HCEC 1CT (cell line): ENCODE measurements at places on chromosomes 1 and 21.

GRCh38 chr1:111798580-111798979 is 42.9 kb downstream of the DDX20 start:
- no peak for DNase-seq

DNA sequence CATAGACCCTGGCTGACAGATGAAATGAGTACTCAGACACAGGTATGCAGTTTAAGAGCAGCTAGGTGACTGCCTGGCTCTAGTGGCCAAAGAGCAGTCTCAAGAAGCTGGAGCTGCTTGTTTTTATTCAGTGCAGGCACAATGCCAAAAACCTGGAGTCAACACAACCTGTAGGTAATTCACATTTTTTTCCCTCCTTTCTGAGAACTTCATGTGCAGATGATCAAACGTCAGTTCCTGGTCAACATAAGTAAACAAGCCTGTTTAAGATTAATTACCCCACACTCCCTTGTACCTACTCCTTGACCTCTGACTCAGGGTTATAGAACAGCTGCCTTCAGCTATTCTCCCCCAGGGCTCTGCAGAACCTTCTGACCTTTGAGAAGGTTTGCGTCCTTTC is 17.3 kb upstream of the ACADM start:
- DNase-seq = no peak

DNA sequence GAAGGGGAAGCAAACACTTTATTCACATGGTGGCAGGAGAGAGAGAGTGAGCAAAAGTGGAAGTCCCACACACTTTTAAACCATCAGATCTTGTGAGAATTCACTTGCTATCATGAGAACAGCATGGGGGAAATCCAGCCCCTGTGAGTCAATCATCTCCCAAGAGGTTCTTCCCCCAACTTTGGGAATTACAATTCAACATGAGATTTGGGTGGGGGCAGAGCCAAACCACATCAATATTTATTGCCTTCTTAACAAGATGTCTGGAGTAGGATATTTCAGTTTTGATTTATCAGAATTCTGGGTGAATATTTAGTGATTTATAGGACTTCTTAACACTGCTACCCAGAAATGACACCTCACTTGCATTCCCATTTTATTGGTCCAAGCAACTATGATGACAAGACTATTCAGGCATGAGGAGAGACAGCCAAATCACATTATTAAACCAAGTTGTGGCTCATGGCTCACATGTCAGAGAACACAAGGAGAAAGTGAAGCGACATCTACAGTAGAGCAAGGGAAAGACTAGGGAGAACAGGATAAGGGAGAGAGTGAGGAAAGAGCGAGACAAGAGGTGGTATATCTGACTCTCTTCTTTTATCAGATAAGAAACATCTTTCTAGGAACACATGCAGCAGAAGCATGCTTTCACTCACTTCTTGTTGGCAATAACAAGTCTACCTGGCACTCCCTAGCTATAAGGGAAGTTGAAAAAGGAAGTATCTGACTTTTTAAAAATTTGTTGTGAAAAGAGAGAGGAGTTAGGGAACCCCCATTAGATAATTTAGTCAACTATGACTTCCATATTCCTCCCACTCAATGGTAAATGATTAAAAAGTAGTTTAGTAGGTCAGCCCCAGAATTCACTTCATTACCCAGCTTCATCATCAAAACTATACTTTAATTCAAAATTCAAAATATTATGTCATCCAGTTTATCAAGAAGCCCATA is 36.6 kb upstream of the PTPRC start:
- no peak for DNase-seq

DNA sequence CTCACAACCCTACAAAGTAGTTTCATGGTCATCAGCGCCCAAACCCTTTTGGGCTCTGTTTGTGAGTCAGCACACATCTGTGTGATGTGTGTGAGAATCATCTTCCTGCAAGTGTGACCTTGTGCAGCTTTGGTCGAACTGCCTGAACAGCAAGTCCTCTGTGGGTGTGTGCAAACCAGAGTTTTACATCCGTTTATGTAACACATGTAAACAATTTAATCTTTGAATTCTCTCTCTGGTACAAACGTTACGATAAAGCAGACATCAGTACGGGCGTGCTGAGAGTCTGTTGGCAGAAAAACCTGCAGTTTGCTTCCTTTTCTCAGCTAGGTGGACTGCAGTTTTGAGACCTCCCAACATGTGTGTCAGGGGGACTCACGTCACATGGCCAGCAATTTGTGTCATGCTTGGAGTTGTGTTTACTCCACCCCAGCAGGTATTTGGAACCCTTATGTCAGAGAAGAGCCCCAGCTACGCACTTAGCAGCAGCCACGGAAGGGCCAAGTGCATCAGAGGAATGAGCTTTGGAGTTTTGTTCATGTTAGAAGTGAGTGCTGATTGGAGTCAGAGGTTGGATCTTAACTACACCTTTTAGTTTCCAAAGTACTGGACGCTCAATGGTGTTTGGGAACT is 230.8 kb downstream of the PAPPA2 start:
- DNase-seq = peak; percentile 70

DNA sequence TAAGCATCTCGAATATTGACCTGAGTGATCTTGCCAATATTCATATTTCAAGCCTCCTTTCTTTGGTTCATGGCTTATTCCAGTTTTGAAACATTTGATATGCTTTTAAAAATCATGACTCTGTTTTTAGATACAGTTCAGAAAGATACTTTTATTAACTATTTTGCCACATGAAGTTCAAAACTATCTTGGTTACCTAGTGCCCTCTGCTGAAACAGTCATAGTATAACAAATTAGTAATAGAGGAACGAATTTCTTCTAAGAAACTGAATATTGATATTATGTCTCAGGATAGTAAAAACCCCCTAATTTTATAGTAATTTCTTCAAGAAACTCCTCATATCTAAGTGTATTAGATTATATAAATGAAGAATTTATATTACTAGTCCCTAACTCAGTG is 52.6 kb upstream of the RC3H1 start:
- DNase-seq = peak; percentile 51

GRCh38 chr21:42308161-42308913 is 6.9 kb downstream of the TFF3 start:
- DNase-seq = no peak

GRCh38 chr1:85449356-85449755 is 15.6 kb downstream of the DDAH1 start:
- DNase-seq = no peak

GRCh38 chr1:23624440-23624839 is 65.1 kb upstream of the ID3 start:
- no peak for DNase-seq

DNA sequence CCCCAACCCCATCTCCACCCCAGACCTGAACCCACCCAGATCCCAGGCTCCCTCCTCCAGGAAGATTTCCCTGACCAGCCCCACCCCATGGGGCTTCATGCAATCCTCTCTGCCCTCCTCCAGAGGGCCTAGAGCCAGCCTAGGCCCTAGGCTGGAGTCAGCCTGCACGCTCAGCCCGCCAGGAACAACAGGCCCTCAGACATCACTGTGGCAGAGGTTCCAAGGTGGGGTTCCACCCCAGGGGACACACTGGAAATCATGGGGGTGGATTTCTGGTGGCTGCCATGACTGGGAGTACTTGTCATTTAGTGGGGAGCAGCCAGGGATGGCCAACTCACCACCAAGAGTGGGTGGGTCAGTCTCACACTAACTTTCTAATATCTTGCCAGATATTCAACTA is 122.0 kb downstream of the GLIS1 start:
- peak; percentile 9 for DNase-seq

DNA sequence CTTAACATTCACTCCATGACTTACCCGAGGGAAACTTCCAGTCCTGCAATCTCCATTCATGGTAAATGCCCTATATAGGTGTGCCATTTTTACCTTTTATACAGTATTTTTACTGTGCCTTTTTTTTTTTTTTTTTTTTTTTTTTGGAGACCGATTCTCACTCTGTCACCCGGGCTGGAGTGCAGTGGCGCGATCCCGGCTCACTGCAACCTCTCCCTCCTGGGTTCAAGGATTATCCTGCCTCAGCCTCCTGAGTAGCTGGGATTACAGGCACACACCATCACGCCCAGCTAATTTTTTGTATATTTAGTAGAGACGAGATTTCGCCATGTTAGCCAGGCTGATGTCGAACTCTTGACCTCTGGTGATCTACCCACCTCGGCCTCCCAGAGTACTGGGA is 124.4 kb upstream of the PLPPR4 start:
- no peak for DNase-seq

GRCh38 chr1:91884459-91885212 is 1.3 kb downstream of the TGFBR3 start:
- no peak for DNase-seq

DNA sequence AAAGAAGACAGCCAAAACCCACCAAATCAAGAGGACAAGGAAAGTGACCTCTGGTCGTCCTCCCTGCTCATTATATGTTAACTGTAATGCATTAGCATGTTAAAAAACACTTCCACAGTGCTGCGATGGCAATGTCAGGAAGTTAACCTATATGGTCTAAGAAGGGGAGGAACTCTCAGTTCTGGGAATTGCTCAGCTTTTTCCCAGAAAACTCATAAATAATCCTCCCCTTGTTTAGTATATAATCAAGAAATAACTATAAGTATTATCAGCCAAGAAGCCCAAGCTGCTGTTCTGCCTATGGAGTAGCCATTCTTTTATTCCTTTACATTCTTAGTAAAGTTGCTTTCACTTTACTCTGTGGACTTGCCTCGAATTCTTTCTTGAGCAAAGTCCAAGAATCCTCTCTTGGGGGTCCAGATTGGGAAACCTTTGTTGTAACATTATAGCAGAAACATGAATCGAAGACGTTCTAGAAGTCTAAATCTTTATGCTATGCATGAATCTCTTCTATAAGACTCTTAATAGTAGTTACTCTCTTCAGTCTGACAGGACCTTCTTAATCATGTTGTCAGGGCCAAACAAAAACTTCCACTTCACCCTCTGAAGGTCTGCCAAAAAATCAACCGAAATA is 110.0 kb upstream of the VANGL1 start:
- no peak for DNase-seq

DNA sequence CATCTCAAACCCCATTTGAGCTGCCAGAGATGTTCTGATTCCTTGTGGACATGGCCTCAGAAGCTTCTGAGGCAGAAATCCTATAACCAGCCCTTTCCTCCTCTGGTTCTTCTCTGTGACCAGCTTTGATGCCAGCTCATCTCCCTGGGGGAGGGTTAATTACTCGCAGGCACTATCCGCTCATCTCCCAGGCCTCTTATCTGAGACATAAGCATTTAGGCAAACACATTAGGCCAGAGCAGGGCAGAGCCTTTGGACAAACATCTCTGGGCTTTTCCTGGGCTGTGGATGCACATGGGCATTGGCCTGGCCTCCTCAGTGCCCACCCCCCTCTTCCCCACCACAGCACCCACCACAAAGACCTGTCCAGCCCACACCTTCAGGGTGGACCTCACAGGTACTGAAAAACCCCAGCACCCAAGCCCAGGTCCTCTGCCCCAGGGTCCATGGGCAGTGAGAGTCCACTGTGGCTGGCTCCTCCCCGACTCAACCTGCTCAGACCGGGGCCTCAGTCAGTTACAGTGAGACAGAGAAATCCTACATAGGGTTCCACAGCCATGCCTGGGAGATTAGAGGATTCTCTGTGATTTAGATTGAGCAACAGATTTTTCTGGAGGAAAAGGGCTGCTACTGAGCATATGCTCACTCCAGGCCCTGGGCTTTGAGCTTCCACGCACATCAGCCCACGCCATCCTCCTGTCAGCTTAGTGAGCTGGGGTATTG is 26.9 kb downstream of the IGSF21 start:
- DNase-seq = no peak

GRCh38 chr1:10677491-10678391 is 118.7 kb downstream of the CASZ1 start:
- no peak for DNase-seq

DNA sequence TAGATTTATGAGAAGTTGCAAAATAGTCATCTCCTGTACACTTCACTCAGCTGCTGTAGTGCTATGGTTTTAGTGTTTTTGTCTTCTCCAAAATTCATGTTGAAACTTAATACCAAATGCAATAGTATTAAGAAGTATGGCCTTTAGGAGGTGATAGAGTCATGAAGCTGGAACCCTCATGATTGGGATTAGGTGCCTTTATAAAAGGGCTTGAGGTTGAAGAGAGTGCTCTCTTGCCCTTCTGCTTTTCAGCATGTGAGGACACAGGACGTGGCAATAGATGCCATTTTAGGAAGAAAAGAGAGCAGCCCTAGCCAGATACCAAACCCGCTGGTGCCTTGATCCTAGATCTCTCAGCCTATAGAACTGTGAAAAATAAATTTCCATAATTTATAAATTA is 87.6 kb downstream of the CTH start:
- no peak for DNase-seq

DNA sequence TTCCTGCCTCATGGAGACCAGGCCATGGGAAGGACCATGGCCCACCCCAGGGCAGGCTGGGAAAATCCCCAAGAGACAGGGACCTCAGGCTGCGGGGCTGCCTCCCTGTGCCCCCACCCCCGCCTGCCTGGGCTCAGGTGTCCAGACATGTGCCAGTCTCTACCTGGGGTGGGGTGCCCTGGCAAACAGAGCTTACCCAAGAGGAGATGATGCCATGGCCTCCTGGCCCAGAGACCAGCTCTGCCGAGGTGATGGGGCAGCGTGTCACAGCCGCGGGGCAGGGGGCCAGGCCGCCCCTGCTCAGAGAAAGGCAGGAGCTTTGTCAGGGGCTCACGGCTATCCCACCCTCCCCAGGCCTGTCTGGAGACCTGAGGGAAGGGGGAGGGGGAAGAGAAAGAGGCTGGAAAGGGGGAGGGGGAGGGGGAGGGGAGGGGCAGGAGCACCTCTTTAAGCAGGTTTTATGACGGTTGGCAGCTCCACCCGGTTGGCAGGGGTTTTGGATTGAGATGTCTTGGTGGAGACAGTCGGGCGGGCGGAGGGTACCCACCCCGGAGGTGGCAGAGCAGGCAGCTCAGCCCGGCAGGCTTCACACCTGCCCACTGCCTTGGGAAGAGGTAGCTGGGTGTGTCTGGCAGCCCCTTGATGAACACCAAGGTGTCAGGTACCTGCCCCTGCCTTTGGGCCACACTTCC is 101.5 kb upstream of the IFFO2 start:
- DNase-seq = no peak

DNA sequence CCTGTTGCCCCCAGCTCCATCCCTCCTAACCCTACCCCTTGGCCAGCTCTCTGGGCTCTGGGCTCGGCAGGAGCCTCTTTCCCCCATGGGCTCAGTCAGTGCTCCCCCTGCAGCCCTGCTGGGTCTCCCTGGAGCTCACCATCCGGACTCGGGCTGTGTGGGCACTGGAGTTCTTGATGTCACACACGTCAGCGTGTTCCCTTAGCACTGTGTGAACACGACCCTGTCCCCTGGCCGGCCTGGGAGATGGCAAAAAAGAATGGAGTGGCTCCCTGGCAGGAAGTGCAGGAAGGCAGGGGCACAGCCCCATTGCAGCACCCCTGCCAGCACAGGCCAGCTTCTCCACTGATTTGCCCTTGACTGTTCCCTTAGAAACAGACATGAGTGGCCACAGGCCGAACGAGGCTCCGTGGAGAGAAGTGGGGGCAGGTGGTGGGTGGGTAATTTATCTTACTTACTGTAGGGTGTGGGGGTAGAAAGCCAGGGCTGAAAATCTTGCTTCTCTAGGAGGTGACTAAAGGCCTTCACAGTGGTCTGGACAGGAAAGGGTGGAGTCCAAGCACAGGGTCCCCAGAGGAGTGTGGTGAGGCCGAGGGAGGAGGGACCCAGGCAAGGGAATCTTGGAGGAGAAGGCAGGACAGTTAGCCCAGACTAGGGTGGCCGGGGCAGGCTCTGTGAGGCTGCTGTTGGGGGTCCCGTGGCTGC is 381.7 kb upstream of the VAMP3 start:
- no peak for DNase-seq

- no peak for DNase-seq
Measured at GRCh38 chr1:4638345-4638729, 16.1 kb upstream of the AJAP1 start.
